Karpas-422 (cell line): ENCODE measurements at places on chromosomes 1 and 21. TPM values are rescaled to one million over a fixed set of nuclear protein-coding genes. Genes with fewer than 3 reads are reported as not detected.

GRCh38 chr1:198893141-198893540, 254.3 kb downstream of the PTPRC start:
- no peak overlapping the region for H3K27ac ChIP-seq
- peaks cover 14% of the 10 kb centered on the region for H3K36me3 ChIP-seq
- H3K4me1 ChIP-seq: peaks cover 12% of the 10 kb centered on the region; the same call in 1 of the 2 replicates
- H3K27me3 ChIP-seq: no peaks in the 10 kb centered on the region

The AADACL4 gene
- total RNA-seq: not detected in 2 replicates

GRCh38 chr1:148357037-148357436, 126.1 kb downstream of the PPIAL4G start:
- no peak overlapping the region for H3K27ac ChIP-seq
- no peak overlapping the region for H3K4me3 ChIP-seq
- no peaks in the 10 kb centered on the region for H3K27me3 ChIP-seq
- H3K36me3 ChIP-seq: no peaks in the 10 kb centered on the region

- DNase-seq: no peak
- H3K4me1 ChIP-seq: peaks cover 2% of the 10 kb centered on the region; the same call in 1 of the 2 replicates
- H3K27ac ChIP-seq: no peak overlapping the region
- H3K4me3 ChIP-seq: no peak overlapping the region
- H3K27me3 ChIP-seq: no peaks in the 10 kb centered on the region
- no peaks in the 10 kb centered on the region for H3K36me3 ChIP-seq
These were observed 105.5 kb downstream of the FASLG start for GRCh38 chr1:172764378-172764777.

DNA sequence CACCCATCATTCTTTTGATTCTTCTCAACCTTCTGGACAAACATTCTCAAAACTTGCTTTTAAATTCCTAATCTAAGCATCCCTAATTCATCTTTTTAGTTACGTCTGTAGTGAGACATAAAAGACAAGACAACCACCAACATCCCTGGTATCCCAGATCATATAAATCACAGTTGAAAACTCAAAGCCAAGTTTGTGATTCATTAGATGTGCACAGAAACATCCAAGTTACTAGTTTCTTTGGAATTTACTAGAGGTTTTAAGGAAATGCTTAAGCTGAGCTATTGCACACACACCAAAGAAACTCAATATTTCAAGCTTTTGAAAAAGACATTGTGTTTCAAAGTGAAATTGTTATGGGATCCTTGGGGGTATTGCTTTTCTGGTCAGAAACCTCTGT, 47.6 kb downstream of the ATP6V1G3 start:
- H3K27me3 ChIP-seq: no peaks in the 10 kb centered on the region
- no peak overlapping the region for H3K4me3 ChIP-seq
- DNase-seq: no peak
